Kidney capillary endothelial cell (primary cell): ENCODE measurements at places on chromosomes 5 and 9.
A peak's percentile ranks its signal among the peaks of the same experiment; 100 is the strongest.

GRCh38 chr9:123743737-123744136 lies 186.2 kb downstream of the DENND1A start:
- no peak for DNase-seq

- no peak for DNase-seq
These were observed 64.7 kb downstream of the TLR4 start for GRCh38 chr9:117768750-117769395.

DNA sequence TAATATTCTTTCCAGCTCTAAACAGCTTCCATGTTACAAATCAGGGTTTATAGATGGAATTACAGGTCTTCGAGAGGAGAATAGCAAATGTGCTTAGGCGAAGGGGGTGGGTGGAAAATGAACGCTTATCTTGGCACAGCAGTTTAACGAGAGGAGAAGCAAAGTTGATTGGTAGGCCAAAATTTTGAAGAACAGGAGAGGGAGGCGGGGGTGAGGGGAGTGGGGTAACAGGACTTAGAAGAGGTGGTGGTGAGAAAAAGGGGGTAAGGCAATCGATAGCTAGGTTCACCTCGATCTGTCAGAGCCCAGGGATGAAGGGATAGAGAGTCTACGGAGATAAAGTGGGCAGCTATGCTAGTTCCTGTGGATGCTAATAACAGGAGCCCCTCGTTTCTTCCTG lies 764 bp downstream of the ANKRA2 start:
- peak; percentile 7 for DNase-seq

GRCh38 chr9:127067603-127068220 lies 54.7 kb downstream of the ANGPTL2 start:
- DNase-seq, result no peak

DNA sequence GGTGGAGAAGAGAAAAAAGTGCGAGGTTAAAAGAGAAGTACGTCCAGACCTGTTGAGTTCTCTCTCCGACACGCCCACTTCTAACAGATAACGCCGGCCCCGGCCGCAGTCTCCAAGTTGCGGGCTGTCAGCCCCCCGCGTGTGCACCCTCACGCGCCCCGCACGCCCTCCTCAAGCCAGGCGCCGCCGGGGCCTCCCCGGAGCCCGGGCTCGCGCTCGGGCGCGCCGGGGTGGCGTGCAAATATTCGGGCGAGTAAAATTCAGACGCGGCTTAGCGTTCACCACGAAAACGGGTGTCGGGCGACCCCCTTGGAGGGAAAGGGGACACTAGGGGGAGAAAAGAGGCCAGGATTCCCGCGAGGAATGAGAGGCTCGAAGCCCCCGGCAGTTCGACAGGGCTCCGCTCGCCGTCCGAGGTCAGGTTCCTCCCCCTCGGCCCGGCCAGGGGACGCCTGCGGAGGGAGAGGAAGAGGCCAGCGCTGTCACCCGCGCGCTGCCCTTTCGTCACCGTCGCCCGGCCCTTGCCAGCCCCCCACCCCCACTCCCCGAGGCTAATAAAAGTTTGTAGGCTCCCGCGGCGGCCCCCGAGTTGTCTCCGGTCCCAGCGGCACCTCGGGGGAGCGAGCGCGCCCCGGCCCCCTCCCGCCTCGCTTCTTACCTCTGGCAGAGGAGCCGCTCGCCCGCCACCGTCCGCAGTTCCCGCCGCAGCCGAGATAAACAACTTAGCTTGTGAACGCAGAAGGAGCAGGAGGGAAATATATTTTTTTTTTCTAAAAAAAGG lies 743 bp downstream of the NR3C1 start:
- peak; percentile 41 for DNase-seq

GRCh38 chr5:173660481-173661280 lies 44.2 kb upstream of the BOD1 start:
- DNase-seq, result no peak

- peak; percentile 88 for DNase-seq
These were observed 50.4 kb downstream of the USP20 start for GRCh38 chr9:129885670-129886106.

DNA sequence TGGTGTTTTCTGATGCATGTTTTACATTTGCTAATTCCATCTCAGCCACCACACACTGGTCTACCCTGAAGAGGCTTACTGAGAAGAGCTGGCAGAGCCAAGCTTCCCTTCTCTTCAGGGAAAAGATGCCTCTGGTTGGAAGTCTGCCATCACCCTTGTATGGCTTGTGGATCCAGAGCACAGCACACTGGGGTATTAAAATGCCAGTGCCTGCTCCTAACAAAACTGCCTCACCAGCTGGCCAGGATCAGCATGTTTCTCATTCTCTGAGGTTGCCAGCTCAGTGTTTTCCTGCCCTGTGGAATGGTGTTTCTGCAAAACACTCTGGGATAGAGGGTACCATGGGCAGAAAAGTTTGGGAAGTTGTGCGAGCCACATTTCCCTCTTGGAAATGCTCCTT lies 31.6 kb upstream of the ZNF618 start:
- no peak for DNase-seq

DNA sequence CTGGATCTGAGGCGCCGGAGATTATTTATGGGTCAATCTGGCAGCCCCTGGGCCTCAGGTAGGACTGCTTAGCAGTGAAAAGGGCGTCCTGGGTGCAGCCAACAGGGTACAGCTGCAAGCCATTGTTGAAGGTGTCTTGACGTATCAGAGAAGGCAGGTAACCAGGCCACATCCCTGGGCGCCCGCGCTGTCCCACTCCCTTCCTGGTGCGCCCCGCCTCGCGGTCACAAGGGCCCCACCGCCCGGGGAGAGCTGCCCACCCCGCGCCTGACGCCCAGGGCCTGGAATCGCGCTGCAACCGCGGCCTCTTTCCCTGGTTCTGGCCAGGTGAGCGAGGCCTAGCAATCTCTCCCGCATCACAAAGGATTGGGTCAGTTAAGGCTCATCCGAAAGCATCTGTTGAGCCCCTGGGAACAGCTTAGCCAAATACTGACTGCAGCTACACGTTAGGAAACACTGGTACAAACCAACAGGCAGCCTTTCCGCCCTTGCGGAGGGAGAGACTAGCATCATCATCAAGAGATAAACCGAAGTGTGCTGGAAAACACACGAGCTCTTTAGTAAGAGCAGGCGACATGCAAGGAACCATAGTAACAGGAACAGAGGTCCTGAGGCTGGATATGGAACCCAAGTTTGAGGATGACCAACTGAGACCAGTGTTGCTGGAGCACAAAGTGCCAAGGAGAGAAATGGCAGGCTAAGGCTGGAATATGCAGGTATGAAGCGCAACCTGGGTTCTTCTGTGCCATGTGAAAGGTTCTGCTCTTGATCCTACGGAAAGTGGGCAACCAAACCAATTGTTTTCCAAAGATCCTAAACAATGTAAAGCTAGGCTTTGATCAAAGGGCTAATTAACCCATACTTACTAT lies 3.6 kb downstream of the RPS23 start:
- no peak for DNase-seq

DNA sequence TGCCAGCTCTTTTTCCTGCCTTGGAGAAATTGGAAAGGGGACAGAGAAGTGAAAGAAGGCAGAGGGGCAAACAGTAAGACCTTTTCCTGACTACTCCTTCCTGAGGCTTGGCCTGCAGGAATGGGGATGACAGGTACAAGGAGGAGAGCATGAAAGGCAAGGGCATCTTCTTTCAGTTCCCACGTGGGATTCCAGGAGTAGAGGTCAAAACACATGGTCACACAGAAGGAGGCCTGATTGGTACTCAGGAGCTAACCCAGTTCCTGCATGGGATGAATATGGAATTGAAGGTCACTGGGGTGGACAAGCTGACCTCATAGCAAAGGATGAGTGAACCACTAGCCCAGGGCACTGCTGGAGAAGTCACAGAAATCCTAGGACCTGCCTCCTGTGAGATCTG lies 112.5 kb upstream of the ZNF366 start:
- no peak for DNase-seq

GRCh38 chr5:1436036-1436435 lies 9.2 kb downstream of the SLC6A3 start:
- DNase-seq, result no peak

GRCh38 chr9:135155396-135155795 lies 67.9 kb downstream of the OLFM1 start:
- no peak for DNase-seq

DNA sequence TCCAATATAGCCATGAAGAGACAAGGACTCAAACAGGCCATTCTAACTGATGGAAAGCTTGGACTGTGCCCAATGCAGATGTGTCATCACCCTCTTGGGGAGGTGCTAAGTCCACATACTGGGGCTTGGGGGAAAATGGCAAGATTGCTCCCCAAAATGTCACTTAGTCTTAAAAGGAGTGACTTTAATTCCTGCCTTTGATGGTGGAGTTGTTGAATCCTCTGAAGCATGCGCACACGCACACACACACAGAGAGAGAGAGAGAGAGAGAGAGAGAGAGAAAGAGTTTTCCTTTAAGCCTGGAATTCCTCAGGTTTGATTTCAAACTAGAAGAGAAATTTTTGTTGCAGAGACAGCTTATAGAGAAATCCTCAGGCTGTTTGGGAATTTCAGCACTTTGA lies 161.9 kb upstream of the GAS1 start:
- no peak for DNase-seq

DNA sequence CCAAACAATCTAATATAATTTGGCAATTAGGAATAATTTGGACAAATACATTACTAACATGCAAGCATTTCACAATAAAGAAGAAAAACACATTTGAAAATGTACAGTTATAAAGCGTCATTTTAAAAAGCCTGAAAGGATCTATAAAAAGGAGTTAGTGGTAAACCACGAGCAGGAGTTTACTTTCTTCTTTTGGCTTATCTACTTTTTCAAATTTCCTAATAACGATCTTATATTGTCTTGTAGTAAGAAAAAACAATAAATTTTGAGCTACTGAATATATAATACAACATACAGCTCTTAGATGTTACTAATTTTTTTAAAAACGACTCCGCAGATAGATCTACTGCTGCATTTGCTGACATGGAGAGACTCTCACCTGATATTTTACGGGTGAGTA lies 79.9 kb downstream of the SMIM23 start:
- no peak for DNase-seq

GRCh38 chr5:5179079-5179478 lies 38.9 kb downstream of the ADAMTS16 start:
- DNase-seq, result no peak

DNA sequence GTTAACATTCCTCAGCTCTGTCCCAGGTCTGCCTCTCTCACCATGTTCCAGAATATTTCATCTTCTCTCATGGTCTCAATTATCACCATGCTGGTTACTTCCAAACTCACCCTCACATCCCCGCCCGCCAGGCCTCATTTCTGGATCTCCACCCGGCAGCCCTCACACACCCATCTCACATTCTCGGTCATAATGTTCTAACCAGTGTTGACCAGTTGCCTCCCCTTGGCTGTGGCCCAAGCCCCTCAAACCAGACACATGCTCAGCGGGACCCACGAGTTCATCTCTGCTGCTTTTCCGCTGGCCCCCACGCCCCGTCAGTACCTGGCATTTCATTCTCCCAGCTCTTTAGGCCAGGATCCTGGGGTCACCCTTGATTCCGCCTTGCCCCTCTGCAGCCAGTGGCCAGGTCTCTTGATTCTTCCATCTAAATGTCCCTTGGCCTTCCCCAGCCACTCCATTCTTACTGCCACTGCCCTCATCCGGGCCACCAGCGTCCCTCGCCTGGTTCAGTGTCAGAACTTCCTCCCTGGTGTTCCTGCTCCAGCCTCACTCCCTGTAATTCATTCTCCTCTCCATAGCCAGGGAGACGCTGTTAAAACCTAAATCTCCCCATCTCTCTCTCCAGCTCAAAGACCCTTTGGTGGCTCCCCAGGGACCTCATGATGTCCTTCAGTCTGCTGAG lies 141.7 kb downstream of the MVB12B start:
- no peak for DNase-seq

- no peak for DNase-seq
These were observed 519 bp downstream of the HSPA5 start for GRCh38 chr9:125240649-125240999.

DNA sequence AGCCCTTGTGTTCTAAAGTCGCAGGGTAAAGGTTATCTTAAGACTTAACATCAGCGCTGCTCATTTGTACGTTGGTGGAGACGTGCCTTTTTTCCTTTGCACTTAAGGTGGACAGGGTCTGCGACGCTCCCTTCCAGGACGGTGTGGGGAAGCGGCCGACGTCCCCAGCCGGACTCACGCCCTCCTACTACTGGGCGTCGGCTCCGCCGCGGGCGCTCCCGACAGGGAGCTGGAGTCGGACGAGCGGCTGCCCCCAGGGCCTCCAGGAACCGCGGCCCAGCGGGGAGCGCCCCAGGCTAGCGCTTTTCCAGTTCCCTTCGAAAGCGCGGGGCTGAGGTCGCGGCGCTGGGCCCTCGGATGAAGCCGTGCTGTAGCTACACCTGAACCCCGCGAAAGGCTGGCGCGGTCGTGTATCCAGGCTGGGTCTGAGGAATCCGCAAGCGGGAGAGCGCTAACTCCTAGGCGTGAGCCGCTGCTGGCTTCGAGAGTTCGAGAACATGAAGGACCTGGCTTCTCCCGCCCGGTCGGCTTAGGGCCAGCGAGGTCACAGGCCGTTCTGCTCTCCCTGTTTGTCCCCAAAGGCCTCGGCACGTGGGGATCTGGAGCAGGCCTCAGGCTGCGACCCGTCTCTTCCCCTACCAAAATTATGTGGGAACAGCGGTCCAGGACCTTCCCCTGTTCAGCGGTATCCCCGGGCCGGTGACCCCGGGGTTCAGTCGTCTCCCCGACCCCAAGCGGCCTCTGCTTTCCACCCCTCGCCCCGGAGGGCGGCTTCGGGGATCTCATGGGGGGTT lies 3.8 kb upstream of the DMRT3 start:
- DNase-seq, result no peak

- DNase-seq, result no peak
These were observed 7.2 kb downstream of the ANKHD1 start for GRCh38 chr5:140408750-140409241.

GRCh38 chr5:140630292-140631035 lies 2.5 kb downstream of the CD14 start:
- no peak for DNase-seq

DNA sequence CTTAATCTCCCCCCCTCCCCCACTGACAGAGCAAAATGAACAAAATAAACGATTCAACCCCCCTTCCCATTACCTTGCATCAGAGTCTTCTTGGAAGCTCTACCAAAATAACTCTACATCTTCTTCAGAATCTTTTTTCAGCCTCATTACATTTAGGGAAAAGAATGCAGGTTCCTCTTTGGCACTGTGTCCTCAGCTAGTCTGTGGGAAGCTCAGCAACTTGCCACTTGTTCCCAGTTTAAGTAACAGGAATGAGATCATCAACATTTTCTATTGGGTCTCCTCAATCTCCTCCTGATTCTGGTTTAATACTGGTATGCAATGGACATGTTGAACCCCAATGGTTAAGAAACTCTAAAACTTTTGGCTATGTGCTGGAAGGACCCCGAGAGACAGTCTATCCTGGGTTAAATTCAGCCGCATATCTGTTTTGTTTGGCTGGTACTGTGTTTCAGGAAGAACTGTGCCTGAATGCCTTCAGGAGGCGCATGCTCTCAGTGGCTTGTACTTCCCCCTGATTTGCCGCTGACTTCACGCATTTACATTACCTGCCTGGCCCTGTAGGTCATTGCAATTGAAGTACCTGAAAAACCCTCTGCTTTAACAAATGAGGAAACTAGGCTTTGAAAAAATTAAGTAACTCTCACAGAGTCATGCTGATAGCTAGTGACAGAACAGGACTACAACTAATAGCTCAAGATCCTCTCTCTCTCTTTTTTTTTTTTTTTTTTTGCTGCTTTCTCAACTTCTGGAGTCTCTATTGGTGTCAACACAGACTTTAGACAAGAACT lies 78.1 kb upstream of the HMHB1 start:
- no peak for DNase-seq

GRCh38 chr9:8857068-8857925 lies 1057.7 kb upstream of the DMAC1 start:
- no peak for DNase-seq
